Smooth muscle cell of the umbilical artery (primary cell): ENCODE measurements at places on chromosomes 6 and 20. TPM values are rescaled to one million over a fixed set of nuclear protein-coding genes. Genes with fewer than 3 reads are reported as not detected.

Gene PLCG1
- total RNA-seq = 82.8 and 110 TPM in 2 replicates

Gene ZNF292
- 34.1 and 37.6 TPM in 2 replicates for total RNA-seq

Gene TPD52L1
- 30.3 and 64.7 TPM in 2 replicates for total RNA-seq

Gene ANGPT4
- not detected in 2 replicates for total RNA-seq

Gene DEFB132
- total RNA-seq = not detected in 2 replicates

Gene MEA1
- 48.2 and 71.9 TPM in 2 replicates for total RNA-seq

Gene CGA
- not detected in 2 replicates for total RNA-seq

Gene GMPR
- 6.1 and 7.1 TPM in 2 replicates for total RNA-seq

Gene COL21A1
- total RNA-seq = 0.05 and 0.30 TPM in 2 replicates

Gene CAPN11
- total RNA-seq = not detected in 2 replicates
